Tongue (tissue), 3 donors: ENCODE measurements at places on chromosomes 11 and 22. TPM values are rescaled to one million over a fixed set of nuclear protein-coding genes. Genes with fewer than 3 reads are reported as not detected.

DNA sequence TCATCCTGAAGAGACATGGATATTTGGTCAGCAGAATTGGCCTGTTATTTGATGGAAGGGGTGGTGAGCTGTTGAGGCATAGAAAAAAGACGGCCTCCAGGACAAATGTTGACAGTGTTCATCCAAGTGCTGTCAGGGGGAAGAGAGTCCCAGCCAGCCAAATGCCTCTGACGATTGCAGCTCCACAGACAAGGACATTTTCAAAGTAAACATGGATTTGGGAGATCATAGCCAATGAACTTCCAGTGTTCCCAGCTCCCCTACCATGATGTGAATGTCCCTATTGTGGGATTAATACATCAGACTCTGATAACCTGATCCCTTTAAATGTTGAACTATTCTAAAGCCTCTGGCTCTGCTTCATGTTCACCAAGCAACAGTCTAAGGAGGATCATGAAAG, 31.2 kb upstream of the PSMA1 start:
- DNase-seq = no peak

MUC15 gene
- 3.2 TPM for total RNA-seq

DNA sequence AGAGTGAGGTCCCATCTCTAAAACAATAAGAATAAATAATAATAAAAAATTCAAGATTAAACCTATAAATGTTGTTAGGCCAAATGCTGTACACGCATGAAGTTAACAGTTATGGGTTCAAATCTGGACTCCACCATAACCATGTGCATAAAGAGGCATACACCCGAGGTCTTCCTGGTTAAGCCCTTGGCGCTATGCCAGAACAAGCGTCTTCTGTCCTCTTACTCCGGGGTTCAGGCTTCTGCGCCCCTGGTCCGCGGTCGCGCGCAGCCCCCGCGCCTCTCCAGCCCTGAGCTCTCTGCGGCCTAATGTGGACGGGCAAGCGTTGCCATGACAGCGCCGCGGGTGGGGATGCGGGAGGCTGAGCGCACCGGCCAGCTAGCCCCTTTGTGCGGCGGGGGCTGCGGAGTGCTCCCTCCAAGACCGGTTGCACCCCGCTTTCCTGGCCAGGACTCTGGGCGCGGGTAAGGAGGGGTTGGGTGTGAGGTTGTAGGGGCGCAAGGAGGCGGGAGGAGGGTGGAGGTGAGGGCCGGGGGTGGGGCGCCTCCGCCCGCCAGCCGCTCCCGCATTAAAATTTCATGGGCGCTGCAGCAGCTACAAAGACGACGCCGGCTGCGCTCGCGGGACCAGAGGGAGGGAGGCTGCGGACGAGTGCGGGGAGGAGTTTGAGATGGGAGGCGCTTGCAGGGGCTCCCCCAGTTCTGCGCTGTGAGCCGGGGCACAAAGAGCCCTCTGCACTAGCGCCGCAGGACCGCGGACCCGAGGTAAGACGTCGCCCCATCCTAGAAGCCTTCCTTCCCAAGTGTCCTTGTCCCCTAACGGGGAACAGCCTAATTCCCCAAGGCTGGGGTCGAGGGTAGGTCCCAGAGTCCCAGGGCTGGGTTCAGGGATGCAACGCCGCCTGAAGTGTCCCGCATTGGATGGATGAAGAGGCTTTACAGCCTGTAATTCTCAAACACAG, at the start of gene MIAT:
MIAT (plus strand) TSS at position 698 of the 961 bp plus-strand sequence.
- peak; percentile 36 for DNase-seq

DNA sequence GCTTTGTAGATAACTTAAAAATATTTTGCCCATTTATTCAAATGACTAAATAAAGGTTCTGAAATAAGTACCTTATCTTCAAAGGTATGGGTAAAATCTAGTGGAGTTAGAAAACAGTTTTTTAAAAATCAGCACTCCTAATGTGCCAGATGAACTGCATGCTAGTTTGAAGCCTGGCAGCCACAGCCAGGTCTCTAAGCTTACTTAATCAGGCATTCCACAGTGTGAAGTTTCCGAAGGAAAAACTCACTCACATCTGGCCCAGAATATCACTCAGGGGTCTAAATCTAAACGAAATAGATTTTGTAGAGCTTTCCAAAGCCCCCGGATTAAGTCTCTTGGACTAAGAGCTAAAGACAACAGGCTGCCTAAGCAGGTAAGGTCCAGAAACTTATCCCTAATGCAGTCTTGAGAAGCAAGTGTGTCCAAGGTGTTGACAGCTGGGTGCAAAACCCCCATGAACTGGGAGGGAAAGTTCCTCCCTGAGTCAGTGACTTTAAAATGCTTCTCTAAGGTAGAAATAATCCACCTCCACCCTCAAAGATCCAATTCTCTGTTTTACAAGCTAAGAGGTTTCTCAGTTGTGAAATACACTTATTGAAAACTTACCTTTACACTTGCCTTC, 157.6 kb downstream of the FCHSD2 start:
- peak; percentile 76 for DNase-seq

DNA sequence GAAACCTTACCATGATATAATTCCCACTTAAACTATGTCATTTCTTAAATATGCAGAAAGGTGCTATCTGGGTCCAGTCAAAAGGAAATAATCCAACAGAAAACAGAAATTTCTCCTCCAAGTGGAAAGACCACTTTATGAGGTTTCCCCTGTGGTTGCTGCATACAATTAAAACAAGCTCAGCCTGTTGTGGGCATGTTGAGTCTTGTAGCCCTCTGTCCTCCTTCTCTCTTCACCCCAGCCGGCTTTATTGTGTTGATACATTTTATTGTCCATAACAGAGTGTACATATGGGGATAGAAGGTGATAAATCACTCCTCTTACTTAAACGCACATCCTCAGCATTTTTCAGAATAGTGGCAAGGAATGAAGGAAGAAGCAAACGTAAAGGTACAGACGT, 126.0 kb upstream of the MTNR1B start:
- peak; percentile 24 for DNase-seq

SLC22A9 gene
- not detected for total RNA-seq

DNA sequence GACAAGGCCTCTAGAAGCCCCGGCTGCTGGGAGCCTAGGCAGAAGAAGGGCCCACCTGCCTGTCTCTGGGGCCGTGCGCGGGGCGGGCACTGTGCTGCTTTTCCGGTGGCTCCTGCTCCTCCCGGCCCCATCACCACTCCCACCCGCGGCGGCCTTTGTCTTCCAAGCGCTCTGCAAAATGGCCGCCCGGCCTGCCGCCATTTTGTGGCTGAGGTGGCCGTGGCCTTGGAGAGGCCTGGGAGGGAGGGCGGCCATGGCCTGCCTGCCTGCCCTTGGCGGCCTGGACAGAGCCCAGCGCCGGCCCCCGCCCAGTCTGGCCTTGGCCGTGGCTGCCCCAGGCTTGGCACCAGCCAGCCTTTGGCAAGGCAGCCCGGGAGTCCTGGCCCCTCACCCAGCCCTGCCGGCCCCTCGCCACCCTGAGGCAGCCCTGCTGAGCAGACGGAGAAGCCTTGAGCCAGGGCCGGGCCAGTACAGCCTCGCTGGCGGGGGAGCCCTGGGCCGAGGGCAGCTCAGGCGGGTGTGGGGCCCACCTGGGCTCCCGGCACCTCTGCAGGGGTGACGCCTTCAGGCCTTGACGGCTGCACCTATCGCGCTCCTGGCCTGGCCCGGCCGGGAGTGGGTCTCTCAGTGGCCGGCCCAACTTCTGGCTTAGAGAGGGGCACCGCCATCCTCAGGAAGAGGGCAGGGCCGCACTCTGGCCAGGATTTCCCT, 46.0 kb upstream of the PPARA start:
- no peak for DNase-seq

GRCh38 chr11:106925245-106925644, 93.0 kb downstream of the GUCY1A2 start:
- no peak for DNase-seq

- DNase-seq = no peak
Observed at GRCh38 chr11:38680166-38680565, 2082.1 kb upstream of the RAG2 start.

PHF21B gene
- 0.21 TPM for total RNA-seq

PARVA gene
- total RNA-seq = 26.3 TPM

GRCh38 chr11:19263333-19263732, 22.6 kb upstream of the E2F8 start:
- DNase-seq = no peak

OR52I1 gene
- total RNA-seq = not detected

PTPN5 gene
- 0.62 TPM for total RNA-seq

- no peak for DNase-seq
Observed at GRCh38 chr11:61896665-61897386, 5.5 kb upstream of the FADS3 start.

KCNE3 gene
- total RNA-seq = 5.0 TPM

- DNase-seq = no peak
Observed at GRCh38 chr22:50296658-50297490, 10.6 kb downstream of the PLXNB2 start.
